ENCODE measurements at places on chromosomes 13 and 19. TPM values are rescaled to one million over a fixed set of nuclear protein-coding genes. Genes with fewer than 3 reads are reported as not detected.

Gene CFAP97D2
- not detected for total RNA-seq

Gene AMER2
- not detected for total RNA-seq

Gene MISP
- not detected for total RNA-seq

Gene ZNF302
- total RNA-seq, result 14.9 TPM

Gene TJP3
- total RNA-seq, result 0.69 TPM

Gene PSG11
- not detected for total RNA-seq

Gene DPRX
- not detected for total RNA-seq

Gene CEACAM21
- 19.8 TPM for total RNA-seq

Gene C1QTNF9
- total RNA-seq, result not detected

Gene TPM4
- total RNA-seq, result 232 TPM

Gene ZNF440
- 7.7 TPM for total RNA-seq

Gene GRIK5
- 0.63 TPM for total RNA-seq

Gene ZFP14
- 2.1 TPM for total RNA-seq

Gene PLEKHF1
- total RNA-seq, result 30.4 TPM

- peak overlapping the region; percentile 96 for H3K27ac ChIP-seq
- peak overlapping the region; percentile 100 for H3K4me3 ChIP-seq
- peak; percentile 39 for DNase-seq
These were observed 44.9 kb downstream of the ZNF611 start for GRCh38 chr19:52689843-52690368.

DNA sequence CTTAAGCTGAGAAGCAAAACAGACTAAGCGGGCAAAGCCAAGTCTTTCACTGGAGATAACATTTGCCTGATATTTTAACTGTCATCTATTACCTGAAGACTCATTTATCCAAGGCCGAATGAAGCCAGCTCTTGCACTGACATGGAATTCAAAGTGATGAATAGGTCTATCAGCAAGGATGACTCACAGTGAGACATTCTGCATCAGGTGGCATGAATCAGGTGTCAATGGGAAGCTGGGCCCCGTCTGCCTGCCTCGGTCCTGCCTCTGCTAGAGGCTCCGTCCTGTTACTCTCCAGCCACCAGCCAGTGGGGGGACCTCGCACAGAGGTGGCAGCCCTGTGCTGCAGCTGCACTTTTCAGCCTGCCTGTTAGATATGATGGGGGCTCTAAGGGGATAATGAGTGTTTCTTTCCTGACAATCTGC is 23.5 kb downstream of the STARD13 start:
- H3K27me3 ChIP-seq, result peaks cover 2% of the 10 kb centered on the region
- no peak for DNase-seq
- no peaks in the 10 kb centered on the region for H3K36me3 ChIP-seq
- no peak overlapping the region for H3K27ac ChIP-seq

GRCh38 chr13:95067303-95067702 is 233.9 kb downstream of the ABCC4 start:
- peaks cover 29% of the 10 kb centered on the region for H3K36me3 ChIP-seq
- no peak overlapping the region for H3K27ac ChIP-seq
- DNase-seq, result no peak
- H3K4me1 ChIP-seq, result no peaks in the 10 kb centered on the region

- no peaks in the 10 kb centered on the region for H3K36me3 ChIP-seq
- H3K4me1 ChIP-seq, result no peaks in the 10 kb centered on the region
- peaks cover 42% of the 10 kb centered on the region for H3K27me3 ChIP-seq
- no peak overlapping the region for H3K27ac ChIP-seq
- no peak overlapping the region for H3K4me3 ChIP-seq
These were observed 89.9 kb downstream of the COL4A2 start for GRCh38 chr13:110396913-110397381.

- H3K27ac ChIP-seq, result no peak overlapping the region
- no peak for DNase-seq
- H3K4me3 ChIP-seq, result no peak overlapping the region
These were observed 109.2 kb downstream of the SGCG start for GRCh38 chr13:23289917-23290357.

- H3K27me3 ChIP-seq, result no peaks in the 10 kb centered on the region
- H3K4me1 ChIP-seq, result peaks cover 68% of the 10 kb centered on the region
- peak overlapping the region; percentile 96 for H3K27ac ChIP-seq
- peaks cover 40% of the 10 kb centered on the region for H3K36me3 ChIP-seq
- DNase-seq, result peak; percentile 93
These were observed 10.6 kb downstream of the POU2F2 start for GRCh38 chr19:42121656-42122069.

- DNase-seq, result no peak
- H3K4me3 ChIP-seq, result no peak overlapping the region
- H3K27me3 ChIP-seq, result peaks cover 35% of the 10 kb centered on the region
- H3K27ac ChIP-seq, result no peak overlapping the region
- no peaks in the 10 kb centered on the region for H3K36me3 ChIP-seq
- H3K4me1 ChIP-seq, result peaks cover 30% of the 10 kb centered on the region
These were observed 9.2 kb upstream of the CEACAM18 start for GRCh38 chr19:51469162-51469561.

DNA sequence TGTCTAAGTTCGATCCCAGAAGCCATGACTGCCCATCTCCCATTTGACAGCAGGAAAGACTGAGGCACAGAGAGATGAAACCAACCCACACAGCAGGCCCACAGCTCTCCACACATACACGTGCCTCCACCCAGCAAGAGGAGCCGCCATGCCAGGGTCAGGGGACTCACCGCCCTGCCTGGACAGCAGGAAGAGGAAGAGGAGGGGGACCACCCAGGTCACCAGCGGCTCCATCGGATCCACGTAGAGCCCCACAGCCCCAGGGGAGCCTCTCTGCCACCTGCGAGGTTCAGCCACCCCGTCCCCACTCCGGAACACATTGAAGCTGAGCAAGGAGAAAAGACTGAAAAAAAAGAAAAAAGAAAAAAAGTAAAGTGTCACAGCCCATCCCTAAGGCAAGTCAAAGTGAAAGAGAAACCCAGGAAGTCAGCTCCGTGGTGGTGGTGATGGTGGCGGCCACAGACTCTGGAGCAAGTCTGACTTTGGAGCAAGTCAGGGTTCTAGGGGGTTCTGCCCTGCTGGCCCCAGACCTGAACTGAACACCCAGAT is at the start of gene IL12RB1:
TSS of gene IL12RB1 (minus strand) at position 345 of the 549 bp plus-strand sequence. CDS start at position 234, 111 bp downstream.
- H3K36me3 ChIP-seq, result peaks cover 19% of the 10 kb centered on the region
- DNase-seq, result peak; percentile 83
- H3K4me3 ChIP-seq, result peak within 1 kb of the TSS; percentile 96
- H3K27ac ChIP-seq, result peak within 1 kb of the TSS; percentile 94

GRCh38 chr13:36509369-36509768 is 77.1 kb downstream of the CCNA1 start:
- H3K27ac ChIP-seq, result no peak overlapping the region
- DNase-seq, result peak; percentile 2
- H3K4me1 ChIP-seq, result no peaks in the 10 kb centered on the region
- no peaks in the 10 kb centered on the region for H3K36me3 ChIP-seq
- H3K4me3 ChIP-seq, result no peak overlapping the region

DNA sequence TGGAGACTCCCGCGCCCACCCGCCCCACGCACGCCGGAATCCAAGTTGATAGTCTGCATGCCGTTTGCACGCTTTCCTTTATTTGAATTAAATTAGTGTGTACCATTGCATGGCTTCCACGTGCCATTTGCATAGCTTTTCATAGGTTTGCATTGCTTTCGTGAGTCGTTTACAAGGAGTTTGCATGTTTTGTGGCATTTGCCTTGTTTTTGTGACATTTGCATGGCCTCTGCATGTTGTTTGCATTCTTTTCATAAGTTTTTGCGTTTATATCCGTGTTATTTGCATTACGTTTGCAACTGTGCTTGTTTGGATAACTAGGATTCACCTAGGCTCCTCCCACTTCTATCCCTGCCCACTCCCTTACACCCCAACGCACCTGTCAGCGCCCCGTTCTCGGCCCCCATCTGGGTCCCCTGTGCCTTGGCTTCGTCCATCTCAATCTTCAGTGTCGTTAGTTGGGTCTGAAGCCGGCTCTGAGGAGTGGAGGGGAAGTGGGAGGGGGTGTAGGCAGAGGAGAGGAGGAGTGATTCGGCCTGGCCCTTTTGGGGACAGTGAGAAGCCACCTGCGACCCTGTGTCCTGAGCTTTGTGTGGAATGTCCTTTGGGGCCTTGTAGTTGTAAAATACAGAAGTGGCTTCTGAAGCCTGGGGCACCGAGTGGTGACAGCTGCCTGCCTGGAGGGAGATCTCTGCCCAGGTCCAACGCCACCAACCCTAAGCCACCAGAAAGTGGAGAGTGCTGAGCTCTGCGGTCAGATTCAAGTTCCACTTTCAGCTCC is 2.4 kb downstream of the CCDC194 start:
- H3K4me1 ChIP-seq, result peaks cover 17% of the 10 kb centered on the region
- no peak overlapping the region for H3K27ac ChIP-seq
- peak overlapping the region; percentile 81 for H3K4me3 ChIP-seq
- no peak for DNase-seq
- H3K36me3 ChIP-seq, result no peaks in the 10 kb centered on the region

DNA sequence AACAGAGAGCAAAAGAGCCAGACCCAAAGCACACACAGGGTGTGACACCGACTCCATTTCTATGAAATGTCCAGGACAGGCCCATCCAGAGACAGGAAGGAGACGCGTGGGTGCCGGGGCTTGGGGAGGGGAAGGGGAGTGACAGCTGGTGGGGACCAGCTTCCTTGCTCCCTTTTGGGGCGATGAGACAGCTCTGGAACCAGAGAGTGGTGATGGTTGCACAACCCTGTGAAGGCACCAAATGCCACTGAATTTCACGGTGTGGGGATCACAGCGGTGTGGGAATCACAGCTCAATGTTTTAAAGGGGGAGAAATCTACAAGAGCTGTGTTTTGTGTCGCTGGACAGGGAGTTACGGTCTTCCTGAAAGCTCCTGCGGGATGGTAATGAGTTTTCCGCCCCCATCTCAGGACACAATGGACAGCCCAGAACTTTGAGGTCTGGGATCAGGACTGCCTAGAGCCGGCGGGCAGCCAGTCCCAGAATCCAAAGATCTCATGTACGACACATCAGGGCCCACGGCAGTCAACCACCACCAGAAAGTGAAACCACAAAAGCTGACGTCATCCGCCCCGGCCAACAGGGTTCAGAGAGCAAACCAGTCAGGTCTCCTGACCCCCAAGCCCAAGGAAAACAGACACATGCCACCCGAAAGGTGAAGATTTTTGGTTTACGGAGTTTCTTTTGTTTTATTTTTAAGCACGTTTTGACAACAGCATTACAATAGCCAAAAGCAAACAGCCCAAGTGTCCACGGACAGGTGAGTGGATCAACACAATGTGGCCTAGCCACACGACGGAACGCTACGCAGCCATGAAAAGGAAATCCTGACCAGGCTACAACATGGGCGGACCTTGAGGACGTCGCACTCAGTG is 7.3 kb downstream of the SGTA start:
- DNase-seq, result peak; percentile 92
- H3K4me3 ChIP-seq, result peak overlapping the region; percentile 52
- H3K4me1 ChIP-seq, result peaks cover 40% of the 10 kb centered on the region
- no peaks in the 10 kb centered on the region for H3K27me3 ChIP-seq

GRCh38 chr13:41588899-41589298 is 131.5 kb downstream of the RGCC start:
- H3K27me3 ChIP-seq, result no peaks in the 10 kb centered on the region
- peaks cover 6% of the 10 kb centered on the region for H3K4me1 ChIP-seq
- H3K4me3 ChIP-seq, result no peak overlapping the region
- H3K36me3 ChIP-seq, result peaks cover 33% of the 10 kb centered on the region

DNA sequence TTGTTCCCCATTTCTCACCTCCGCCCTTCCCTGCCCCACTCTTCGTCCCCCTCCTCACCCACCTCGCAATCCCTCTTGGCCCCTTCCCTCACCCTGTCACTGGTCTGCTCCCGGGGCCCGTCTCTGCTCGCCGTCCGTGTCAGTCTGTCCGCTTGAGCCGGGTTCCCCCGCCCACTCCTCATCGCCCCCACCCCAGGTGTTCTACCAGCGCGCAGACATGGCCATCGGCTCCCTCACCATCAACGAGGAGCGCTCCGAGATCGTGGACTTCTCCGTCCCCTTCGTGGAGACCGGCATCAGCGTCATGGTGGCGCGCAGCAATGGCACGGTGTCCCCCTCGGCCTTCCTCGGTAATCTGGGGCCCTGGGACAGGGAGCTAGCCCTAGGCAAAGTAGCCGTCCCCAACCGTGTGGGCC is 22.3 kb downstream of the GRIN2D start:
- no peak overlapping the region for H3K27ac ChIP-seq
- no peak for DNase-seq
- H3K27me3 ChIP-seq, result peaks cover 15% of the 10 kb centered on the region
- no peaks in the 10 kb centered on the region for H3K36me3 ChIP-seq
- peaks cover 24% of the 10 kb centered on the region for H3K4me1 ChIP-seq

DNA sequence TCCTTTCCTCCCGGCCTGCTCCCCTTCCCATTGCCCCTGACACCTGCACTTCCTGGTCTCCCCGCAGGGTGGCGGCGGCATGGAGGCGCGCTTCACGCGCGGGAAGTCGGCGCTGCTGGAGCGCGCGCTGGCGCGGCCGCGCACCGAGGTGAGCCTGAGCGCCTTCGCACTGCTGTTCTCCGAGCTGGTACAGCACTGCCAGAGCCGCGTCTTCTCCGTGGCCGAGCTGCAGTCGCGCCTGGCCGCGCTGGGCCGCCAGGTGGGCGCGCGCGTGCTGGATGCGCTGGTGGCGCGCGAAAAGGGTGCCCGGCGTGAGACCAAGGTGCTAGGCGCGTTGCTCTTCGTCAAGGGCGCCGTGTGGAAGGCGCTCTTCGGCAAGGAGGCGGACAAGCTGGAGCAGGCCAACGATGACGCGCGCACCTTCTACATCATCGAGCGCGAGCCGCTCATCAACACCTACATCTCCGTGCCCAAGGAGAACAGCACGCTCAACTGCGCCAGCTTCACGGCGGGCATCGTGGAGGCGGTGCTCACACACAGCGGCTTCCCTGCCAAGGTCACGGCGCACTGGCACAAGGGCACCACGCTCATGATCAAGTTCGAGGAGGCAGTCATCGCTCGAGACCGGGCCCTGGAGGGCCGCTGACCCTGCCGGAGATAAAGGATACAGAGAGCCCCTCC is 1.7 kb downstream of the TRAPPC5 start:
- peak overlapping the region; percentile 92 for H3K4me3 ChIP-seq
- no peak overlapping the region for H3K27ac ChIP-seq
- H3K36me3 ChIP-seq, result peaks cover 15% of the 10 kb centered on the region
- DNase-seq, result no peak

DNA sequence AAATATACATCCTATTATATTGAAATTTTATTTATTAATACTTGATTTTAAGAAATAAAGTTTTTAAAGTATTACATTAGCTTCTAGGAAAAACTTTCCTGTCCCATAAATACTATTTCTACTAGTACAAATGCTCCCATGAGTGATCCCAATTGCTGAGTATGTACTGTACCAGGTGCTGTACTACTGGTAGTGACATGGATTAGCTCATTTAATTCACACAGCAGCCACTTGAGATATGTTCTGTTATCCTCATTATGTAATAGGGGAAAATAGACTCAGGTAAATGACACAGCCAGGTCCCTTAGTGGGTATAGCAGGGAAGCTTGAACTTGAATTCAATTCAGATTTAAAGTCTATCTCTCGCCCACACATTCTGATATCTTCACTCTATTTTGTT is 363.1 kb downstream of the FGF14 start:
- H3K36me3 ChIP-seq, result no peaks in the 10 kb centered on the region
- no peak overlapping the region for H3K4me3 ChIP-seq
- no peaks in the 10 kb centered on the region for H3K4me1 ChIP-seq
- no peak overlapping the region for H3K27ac ChIP-seq

- H3K27me3 ChIP-seq, result no peaks in the 10 kb centered on the region
- DNase-seq, result no peak
- no peaks in the 10 kb centered on the region for H3K36me3 ChIP-seq
- H3K4me1 ChIP-seq, result no peaks in the 10 kb centered on the region
These were observed 289.4 kb upstream of the MIR17HG start for GRCh38 chr13:91058066-91058465.

GRCh38 chr13:98443329-98443728 is 133.6 kb downstream of the STK24 start:
- H3K27ac ChIP-seq, result no peak overlapping the region
- H3K27me3 ChIP-seq, result no peaks in the 10 kb centered on the region
- H3K4me1 ChIP-seq, result peaks cover 13% of the 10 kb centered on the region

All from activated CD8-positive, alpha-beta T cell treated with anti-CD3 and anti-CD28 coated beads for 36 hours (primary cell).